ENCODE measurements at places on chromosomes 3 and 15.

- DNase-seq: no peak
Observed at GRCh38 chr15:69524296-69524695, 71.7 kb downstream of the RPLP1 start.

DNA sequence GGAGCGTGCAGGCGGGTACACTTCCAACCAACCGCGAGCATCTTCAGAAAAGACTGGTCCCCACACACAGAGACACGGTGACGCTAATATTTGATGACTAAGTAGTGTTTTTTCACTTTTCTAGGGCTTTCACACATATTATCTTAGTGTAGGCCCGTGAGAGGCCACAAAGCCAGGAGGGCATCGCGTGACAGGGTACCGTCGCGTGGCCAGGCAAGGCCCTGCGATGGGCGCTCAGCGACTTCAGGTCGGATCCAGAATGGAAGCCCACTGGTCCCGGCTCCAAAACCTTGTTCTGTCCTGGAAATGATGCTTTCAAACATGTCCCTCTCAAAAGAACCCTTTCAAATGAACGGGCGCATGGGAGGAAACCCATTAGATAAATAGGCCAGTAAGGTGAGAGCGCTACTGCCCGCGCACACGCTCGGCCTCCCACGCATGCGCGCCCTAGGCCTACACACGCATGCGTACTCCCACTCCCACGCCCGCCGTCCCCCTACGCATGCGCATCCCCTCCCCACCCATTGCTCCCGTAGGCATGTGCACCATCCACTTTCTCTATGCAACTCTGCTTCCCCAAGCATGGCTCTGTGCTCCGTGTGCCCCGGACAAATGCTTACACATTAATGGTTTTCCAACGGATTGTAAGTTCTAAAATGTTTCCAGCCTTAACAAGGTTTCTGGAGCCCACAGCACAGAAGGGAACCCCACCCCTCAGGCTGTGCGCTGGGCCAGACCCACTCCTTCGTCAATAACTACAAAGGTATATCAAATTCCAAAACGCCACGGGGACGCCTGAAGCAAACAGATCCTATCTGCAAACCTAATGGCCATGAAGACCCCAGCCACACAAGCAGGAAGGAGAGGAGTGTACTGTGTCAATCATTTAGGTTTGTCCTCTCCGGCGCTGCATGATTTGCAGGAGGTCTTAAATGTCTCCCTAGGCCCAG is 72.1 kb downstream of the OCA2 start:
- DNase-seq: no peak

- DNase-seq: peak; percentile 82
Observed at GRCh38 chr15:91055548-91056331, 33.3 kb upstream of the VPS33B start.

GRCh38 chr3:14765576-14766427 is 53.0 kb upstream of the FGD5 start:
- no peak for DNase-seq

- no peak for DNase-seq
Observed at GRCh38 chr3:61192222-61192621, 59.0 kb downstream of the FHIT start.

DNA sequence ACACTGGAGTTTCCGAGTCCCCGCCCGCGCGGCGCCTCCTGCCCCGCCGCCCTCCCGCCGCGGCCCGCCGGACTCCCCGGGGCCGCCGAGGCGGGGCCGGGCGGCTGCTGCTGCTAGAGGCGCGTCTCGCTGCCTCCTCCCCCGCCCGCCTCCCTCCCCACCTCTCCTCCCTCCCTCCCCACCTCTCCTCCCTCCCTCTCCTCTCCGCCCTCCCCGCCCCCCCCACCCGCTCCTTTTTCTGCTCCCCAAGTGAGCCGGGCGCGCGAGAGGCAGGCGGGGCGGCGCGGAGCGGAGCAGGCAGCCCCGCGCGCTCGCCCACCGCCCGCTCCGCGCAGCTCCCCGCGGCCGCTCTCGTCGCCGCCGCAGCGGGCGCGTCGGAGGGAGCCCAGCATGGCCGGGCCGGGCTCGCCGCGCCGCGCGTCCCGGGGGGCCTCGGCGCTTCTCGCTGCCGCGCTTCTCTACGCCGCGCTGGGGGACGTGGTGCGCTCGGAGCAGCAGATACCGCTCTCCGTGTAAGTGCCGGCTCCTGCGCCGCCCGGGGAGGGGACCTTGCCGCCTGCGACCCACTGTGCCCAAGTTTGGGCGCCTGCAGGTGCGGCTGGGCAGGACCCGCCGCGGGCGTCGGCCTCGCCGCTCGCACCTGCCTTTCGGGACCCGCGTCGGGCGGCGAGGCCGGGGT is at the start of gene CACNA2D3:
Gene CACNA2D3, plus strand, starts transcription at position 229 of the 679 bp plus-strand sequence.
- no peak for DNase-seq

- peak; percentile 48 for DNase-seq
Observed at GRCh38 chr3:45055032-45055410, 28.9 kb downstream of the CLEC3B start.

GRCh38 chr15:31840849-31841476 is 189.4 kb upstream of the CHRNA7 start:
- DNase-seq: no peak

DNA sequence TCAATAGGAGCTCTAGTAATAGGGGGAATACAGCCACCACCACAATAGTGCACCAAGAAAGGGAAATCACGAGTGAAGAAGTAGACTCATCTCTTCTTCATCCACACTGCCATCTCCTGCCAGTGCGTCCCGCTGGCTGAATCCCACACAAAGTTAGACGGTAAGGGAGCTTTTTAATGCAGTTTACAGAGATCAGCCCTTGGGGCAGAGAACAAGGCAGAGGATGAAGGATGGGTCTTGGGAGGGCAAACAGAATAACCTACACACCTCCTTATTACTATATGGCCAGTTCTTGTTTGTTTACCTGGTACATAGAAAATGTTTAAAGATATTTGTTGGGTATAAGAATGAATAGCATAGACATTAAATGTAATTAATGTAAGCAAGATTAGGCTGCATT is 11.0 kb upstream of the DPH6 start:
- no peak for DNase-seq

DNA sequence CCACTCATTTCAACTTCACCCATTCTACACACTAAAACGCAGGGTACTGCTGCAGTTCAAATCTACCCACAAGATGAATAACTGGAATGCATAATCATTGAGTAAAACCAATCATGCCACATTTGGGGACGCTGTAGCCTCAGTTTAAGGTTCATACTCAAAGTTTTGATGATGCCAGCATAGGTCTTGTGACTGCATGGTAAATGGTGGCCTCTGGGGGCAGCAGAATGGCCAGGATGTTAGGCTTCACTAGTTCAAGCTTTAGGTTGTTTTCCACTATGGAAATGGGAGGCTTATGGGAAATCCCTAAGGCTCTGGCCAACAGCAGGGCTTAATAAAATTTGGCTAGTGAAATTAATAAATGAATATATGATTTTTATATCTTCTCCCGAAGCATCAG is 104.3 kb upstream of the TSC22D2 start:
- DNase-seq: peak; percentile 70

GRCh38 chr15:94290730-94291129 is 59.4 kb downstream of the MCTP2 start:
- DNase-seq: no peak

- peak; percentile 22 for DNase-seq
Observed at GRCh38 chr3:42148982-42149432, 57.9 kb downstream of the TRAK1 start.

GRCh38 chr3:188052169-188053035 is 101.6 kb upstream of the LPP start:
- DNase-seq: no peak

DNA sequence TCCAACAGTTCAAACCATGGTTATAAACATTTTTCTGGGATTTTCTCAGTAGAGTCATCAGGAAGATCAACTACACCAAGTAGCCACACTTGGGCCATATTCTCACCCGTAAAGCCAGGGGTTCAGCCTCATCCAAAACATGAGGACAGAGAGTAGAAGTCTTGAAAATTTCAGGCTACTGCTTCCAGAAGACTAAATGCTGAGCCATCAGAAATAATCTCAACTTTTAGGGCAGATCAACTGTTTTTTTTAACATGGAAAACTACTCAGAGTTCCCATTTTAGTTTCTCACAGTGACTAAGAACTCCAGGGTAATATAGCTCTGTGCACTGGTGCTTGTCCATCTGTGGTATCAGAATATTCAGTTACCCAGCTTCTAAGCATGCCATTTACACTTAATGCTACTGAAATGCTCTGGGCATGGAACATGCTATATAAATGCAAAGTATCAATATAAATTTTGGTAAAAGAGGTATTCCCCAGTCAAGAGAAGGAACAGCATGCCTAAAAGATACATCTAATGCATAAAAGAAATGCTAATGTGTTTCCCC is 300.1 kb upstream of the LRRN1 start:
- DNase-seq: no peak

GRCh38 chr15:64092864-64093626 is 593 bp downstream of the CIAO2A start:
- peak; percentile 76 for DNase-seq

GRCh38 chr3:14539742-14540491 is at the start of gene GRIP2:
GRIP2 (minus strand) TSS chr3:14540342; CDS start chr3:14540308, 34 bp downstream.
- no peak for DNase-seq

- DNase-seq: peak; percentile 69
Observed at GRCh38 chr15:74768771-74769342, 13.0 kb upstream of the CSK start.

DNA sequence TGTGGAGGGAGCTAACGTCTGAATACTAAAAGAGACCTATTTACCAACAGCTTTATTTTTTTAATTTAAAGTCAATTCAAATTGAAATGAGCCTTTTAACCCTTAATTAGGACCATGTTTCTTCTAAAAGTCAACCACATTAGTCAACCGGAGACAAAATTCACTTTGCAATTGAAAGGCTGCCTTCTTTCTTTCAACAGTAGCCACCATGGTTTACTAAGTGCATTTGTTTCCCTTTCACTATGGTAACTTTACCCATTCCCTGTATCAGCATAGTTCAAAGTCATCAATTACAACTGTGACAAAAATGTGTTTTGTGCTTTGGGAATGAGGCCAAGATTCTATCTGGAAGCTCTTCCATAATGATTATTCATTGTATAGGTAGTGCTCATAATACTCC is 225.4 kb downstream of the EPHA3 start:
- DNase-seq: no peak

GRCh38 chr3:139751789-139752188 is 74.0 kb upstream of the NMNAT3 start:
- no peak for DNase-seq

- DNase-seq: no peak
Observed at GRCh38 chr3:9107738-9108137, 141.7 kb downstream of the SRGAP3 start.

- no peak for DNase-seq
Observed at GRCh38 chr15:57384024-57384423, 7.7 kb downstream of the CGNL1 start.

DNA sequence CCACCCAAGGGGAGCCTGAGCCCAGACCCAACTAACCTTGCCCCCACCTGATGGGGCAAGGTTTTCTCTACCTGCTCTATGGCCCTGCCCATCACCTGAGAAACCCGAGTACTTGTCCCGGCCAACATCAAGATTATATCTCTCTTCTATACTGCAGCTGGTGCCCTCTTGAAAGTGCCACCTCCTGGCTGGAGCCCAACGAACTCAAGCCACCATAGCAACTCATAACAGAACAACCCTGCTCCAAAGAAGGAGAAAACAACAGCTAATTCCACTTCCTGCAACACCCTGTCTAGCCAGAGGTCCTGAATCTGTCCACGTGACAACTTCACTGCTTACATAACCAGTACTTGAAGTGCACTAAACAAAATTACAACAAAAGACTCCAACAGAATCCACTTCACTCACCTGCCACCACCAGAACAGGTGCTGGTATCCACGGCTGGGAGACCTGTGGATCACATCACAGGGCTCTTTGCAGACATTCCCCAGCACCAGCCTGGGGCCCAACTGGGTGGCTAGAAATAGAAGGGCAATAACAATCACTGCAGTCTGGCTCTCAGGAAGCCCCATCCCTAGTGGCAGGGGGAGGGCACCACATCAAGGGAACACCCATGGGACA is 49.2 kb downstream of the PIERCE2 start:
- DNase-seq: no peak

DNA sequence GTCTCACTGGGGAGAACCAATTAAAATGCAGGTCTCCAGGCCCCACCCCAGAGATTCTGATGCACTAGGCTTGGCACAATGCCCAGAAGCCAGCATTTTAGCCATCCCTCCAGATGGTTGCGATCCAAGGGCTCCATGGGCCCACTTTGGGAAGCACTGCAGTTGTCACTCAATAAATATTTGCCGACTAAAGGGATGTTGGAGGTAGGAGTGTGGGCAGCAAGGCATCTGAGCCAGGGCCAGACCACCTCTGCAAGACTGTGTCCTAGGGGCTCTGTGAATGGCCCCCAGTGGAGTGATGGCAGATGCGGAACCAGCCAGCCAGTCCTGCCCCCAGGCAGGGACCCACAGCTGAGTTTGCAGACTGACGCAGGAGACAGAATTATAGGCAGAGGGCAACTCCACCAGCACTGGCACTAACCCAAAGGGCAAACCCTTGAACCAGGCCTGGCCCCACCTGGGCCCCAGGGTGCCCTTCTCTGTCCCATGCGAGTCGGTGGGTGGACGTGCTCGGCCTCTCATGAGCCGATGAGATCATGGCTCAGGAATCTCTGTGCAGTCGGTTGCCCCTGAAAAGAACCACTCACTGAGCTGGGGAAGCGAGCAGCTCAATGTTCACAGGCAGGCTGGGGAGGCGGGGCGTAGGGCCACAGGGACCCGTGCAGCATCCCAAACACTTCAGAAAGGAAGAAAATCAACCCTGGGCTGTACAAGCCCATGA is 49.7 kb downstream of the SEMA5B start:
- DNase-seq: no peak

Measured in RKO (cell line).